ENCODE measurements at places on chromosomes 1 and 21.

DNA sequence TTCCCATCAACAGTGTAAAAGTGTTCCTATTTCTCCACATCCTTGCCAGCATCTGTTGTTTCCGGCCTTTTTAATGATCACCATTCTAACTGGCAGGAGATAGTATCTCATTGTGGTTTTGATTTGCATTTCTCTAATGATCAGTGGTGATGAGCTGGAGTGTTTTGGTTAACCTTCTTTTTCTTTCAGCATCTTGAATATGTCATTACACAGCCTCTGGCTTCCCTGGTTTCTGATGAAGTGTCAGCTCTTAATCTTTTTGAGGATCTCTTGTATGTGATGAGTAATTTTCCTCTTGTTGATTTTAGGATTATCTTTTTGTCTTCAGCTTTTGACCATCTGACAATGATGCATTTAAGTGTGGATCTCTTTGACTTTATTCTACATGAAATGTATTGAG is 133.2 kb upstream of the GRIK3 start:
- no peak for DNase-seq

- DNase-seq: no peak
Observed at GRCh38 chr1:58815686-58816071, 31.8 kb upstream of the JUN start.

DNA sequence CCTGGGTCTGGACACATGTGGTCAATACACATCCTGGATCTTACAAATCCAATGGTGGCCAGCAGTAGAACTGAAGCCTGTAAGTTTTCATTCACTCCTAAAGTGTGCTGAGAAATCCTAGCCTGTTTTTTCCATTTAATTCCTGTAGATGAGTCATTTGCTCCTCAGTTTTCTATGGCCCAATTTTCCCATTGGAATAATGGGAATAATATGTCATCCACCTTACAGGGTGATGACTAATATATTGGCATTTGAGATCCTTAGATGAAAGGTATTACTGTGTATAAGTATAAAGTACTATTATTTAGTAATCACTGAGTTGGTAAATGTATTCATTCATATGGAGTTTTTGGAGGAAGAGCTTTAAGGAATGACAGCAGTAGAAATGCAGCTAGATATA is 89.7 kb upstream of the ADAR start:
- DNase-seq: no peak

DNA sequence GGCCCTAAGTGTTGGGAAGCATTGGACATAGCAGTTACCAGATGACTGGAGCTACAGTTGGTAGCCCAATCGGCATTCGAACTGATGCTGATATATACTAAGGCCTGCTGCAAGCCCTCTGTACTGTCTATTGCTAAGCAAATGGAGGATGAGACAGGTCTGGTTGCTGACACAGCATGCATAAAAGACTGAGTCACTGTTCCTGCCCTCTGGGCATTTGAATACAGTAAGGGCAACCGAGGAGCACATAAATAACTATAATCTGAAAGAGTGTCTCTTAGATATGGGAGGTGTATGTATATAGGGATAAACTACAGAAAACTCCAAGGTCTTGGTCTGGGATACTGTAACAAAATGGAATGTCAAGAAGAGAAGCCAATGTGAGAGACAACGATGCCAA is 16.8 kb upstream of the MARK1 start:
- no peak for DNase-seq

DNA sequence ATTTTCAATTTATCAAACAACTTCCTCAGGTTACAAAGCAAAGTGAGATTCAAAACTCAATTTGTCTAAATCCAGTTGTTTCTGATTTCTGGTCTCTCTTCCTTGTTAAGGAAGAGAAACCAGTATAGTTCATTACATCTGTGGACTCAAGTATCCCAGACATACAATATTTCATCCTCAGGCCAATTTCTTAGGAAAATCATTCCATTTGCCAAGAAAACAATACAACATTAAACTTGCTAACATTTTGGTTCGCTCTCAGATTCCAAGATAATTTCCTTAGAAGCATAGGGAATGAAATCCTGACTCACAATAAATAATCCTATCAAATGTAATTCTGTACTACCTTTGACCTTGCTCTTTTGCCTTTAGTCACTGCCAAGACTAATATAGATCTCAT is 11.2 kb upstream of the TTLL7 start:
- no peak for DNase-seq

DNA sequence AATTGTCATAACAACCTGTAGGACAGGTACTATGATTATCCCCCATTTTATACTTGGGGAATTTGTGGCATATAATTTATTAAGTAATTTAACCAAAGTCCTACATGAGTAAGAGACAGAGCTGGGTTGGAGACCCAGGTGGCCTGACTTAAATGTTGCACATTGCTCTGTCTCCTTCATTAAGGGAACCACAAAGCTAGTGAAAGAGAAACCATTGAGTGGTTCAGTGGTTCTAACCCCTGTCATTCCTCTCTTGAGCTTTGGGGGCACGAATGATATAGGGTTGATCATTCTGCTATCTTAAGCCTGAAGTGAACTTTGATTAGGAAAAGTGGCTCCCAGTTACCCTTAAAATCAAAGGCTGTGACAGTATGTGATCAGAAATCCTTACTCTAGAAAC is 5.3 kb upstream of the MAP3K7CL start:
- no peak for DNase-seq

- DNase-seq: no peak
Observed at GRCh38 chr1:181180407-181181031, 92.0 kb downstream of the IER5 start.

GRCh38 chr1:58035523-58035922 is 511.0 kb downstream of the OMA1 start:
- no peak for DNase-seq

GRCh38 chr1:205939690-205940330 is 3.4 kb downstream of the SLC26A9 start:
- no peak for DNase-seq

GRCh38 chr21:16597753-16598152 is 868.0 kb downstream of the USP25 start:
- no peak for DNase-seq

DNA sequence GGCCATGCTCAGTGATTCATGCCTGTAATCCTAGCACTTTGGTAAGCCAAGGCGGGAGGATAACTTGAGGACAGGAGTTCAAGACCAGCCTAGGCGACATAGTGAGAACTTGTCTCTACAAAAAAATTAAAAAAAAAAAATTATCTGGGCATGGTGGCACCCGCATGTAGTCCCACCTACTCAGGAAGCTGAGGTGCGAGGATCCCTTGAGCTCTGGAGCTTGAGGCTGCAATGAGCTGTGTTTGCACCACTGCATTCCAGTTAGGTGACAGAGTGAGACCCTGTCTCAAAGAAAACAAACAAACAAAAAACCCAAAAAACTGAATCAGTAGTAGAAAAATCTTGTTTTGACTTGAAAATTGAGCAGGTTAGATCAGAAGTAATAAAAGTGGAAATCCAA is 67.1 kb upstream of the IPO9 start:
- no peak for DNase-seq

GRCh38 chr1:229406798-229407197 is 27.1 kb downstream of the ACTA1 start:
- DNase-seq: no peak

GRCh38 chr1:223513309-223513708 is 120.1 kb downstream of the CCDC185 start:
- DNase-seq: peak; percentile 19

DNA sequence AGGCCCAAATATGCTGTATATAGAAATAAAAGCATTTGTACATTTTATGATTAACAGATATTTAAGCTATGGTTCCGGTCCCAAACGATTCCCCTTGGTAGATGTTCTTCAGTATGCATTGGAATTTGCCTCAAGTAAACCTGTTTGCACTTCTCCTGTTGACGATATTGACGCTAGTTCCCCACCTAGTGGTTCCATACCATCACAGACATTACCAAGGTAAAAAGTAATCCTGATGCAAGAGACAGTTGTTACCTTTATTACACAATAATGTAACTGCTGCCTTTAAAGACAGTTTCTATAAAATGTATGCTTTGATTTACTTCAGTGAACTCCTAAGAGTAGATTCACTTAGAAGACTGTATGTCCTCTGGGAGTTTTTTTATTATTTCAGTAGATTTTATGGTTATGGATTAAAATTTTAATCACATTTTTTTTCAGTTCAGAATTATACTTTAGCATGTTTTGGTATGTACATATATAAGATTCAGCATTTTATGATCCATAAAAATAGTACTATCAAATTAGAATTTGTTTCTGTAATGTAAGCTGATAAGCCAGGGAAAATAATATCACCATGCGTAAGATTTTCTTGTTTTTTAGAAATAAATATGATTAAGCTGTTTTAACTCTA is 96.5 kb downstream of the USP25 start:
- no peak for DNase-seq

GRCh38 chr1:230792691-230793462 is 45.7 kb downstream of the CAPN9 start:
- DNase-seq: no peak

GRCh38 chr1:20485527-20486456 is at the start of gene CAMK2N1:
Gene CAMK2N1 (minus strand): TSS chr1:20486210. CDS start chr1:20485379, 831 bp downstream.
- no peak for DNase-seq

GRCh38 chr1:12067900-12068821 is 5.1 kb downstream of the TNFRSF8 start:
- DNase-seq: no peak

GRCh38 chr1:119771770-119772169 is 3.1 kb upstream of the HMGCS2 start:
- no peak for DNase-seq
